Astrocyte of the spinal cord (primary cell): ENCODE measurements at places on chromosomes 1 and 21.

DNA sequence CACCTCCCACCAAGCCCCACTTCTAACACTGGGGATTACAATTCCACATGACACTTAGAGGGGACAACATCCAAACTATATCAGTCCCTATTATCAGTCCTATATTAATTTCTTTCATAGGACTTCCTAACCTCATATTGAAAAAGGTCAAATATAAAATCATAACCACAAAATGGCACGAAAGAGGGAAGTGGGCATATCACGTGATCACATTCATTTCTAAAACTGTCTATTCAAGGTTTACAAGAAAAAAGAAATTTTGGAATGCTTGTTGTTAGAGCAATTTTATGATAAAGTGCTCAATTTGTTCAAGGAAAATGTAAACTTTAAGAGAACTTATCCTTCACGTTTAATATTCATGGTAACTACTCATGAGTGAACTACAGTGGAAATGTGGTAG, 13.2 kb upstream of the CDC7 start:
- DNase-seq: no peak

- no peak for DNase-seq
These were observed 95.0 kb downstream of the GLIS1 start for GRCh38 chr1:53643881-53644390.

DNA sequence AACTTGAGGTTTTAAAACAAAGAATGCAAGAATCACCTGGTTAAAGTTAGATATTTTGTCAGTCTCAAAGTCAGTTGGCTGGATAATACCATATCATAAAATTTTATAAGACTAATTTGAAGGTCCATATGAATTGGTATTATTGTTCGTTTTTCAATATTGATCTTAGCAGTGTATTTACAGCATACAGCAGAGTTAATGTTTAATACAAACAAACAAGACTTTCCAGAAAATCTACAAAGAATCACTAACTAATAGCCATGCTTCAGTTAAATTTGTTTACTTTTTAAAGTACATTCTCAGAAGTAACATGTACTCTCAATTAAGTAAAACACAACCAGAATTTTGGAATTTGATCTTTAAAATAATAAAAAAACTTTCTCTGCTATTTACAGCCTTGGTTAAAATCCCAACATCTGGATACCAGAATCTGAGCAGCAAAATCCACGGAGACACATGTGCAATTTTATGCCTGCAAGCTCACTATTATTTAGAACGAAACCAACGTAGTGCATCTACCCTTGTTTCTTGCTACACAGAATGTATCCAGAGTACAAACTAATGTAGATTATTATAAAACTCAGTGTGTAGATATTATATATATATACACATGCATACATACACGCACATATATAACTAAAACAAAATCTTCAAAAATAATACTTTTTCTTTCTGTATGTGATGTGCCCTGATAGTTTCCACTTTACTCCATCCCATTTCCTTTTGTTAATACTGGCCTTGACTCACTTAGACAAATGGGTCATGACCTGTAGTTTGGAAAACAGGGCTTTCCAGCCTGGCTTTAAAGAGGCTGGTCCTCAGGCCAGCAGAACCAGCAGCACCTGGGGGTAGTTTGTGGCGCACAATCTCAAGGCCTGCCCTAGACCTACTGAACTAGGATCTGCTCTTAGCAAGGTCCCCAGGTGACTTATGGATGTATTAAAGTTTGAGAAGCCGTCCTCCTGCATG, 63.6 kb upstream of the ERG start:
- DNase-seq: no peak

DNA sequence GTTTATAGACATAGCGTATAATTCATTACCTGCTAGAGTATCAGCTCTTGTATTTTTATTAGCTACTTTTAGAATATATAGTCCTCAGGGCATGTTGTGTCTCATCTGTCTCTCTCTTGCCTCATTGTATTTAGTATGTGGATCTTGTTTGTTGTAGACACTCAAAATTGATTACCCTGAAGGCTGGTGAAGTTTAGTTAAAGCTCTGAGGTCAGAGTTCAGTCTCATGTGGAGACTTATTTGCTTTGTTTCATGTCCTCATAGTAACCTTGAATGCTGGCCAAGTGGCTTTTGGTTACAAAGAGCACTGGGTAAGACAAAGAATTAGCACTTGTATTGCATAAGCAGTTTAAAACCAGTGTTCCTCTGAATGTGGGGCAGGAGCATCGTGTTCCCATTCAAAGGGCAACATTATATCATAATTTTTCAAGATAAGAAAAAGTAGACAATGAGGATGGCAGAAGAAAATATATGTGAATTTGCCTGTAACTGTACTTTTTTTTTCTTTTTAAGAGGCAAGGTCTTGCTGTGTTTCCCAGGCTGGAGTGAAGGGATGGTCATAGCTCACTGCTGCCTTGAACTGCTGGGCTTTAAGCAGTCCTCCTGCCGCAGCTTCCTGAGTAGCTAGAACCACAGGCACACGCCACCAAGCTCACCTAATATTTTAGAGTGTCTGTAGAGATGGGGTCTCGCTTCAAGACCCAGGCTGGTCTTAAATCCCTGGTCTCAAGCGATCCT, 17.4 kb downstream of the CNST start:
- DNase-seq: peak; percentile 61

- no peak for DNase-seq
These were observed 244.4 kb downstream of the CHRM3 start for GRCh38 chr1:239630767-239631166.

DNA sequence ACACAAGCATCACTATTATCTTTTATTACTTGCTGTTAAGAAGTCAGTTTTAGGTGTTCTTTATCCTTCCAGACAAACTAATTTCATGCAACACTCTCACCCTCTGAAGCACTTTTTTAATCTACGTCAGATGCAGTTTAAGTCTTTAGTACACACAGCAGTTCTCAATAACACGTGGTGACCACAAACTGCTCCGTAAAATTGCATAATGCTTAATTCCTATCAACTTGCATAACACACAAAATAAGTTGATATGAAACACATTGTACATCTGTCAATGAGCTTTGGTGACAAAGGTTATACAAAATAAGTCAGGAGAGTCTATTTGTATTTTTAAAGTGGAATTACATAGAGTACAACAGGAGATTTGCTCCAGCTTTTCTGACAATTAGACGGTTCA, 140.9 kb upstream of the ETS2 start:
- DNase-seq: no peak

DNA sequence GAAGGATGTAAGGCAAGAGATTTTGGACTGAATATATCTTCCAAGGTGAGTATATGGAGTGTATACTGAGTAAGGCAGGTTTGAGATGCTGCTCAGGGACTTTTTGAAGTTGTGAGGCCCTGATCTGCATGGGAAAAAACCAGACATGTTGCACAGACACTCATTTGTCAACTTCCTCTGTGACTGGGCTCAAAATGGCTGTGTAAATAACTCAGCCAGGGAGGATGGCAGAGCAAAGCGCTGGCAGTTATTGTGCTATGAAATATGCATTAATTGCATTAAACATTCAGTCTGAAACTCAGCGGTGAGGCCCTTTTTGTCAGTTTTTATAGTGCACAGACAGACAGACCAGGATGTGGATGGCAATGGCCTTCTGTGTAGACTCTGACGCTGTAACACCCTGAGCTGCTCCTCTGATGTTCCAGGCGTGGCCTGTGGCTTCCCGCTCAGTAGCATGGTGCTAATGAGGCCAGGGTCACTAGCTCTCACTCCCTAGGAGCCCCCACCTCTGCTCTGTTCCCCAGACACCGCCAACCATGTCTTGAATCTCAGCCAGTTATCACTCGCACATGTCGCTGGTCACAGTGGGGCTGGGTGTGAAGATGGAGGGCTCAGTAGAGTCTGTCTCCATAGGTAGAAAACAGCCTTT, 307.0 kb upstream of the PROX1 start:
- no peak for DNase-seq

GRCh38 chr1:40130892-40131291, 30.3 kb upstream of the RLF start:
- no peak for DNase-seq

DNA sequence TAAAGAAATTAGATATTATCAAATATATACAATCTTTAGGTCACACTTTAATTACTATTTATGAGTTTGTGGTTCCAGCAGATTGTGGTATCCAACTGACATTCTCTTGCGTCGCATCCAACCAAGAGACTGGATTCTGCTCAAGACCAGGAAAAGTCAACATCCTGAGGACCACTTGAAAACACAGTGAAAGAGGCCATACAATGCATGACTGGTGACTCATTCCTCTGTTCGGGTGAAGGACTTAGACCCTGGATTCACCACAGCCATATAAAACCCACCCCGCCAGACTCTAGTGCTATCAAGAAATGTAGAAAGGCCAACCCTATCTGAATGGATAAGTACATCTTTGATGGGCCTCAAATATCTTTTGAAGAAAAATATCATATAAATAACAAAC, 14.5 kb upstream of the CFHR4 start:
- DNase-seq: no peak

DNA sequence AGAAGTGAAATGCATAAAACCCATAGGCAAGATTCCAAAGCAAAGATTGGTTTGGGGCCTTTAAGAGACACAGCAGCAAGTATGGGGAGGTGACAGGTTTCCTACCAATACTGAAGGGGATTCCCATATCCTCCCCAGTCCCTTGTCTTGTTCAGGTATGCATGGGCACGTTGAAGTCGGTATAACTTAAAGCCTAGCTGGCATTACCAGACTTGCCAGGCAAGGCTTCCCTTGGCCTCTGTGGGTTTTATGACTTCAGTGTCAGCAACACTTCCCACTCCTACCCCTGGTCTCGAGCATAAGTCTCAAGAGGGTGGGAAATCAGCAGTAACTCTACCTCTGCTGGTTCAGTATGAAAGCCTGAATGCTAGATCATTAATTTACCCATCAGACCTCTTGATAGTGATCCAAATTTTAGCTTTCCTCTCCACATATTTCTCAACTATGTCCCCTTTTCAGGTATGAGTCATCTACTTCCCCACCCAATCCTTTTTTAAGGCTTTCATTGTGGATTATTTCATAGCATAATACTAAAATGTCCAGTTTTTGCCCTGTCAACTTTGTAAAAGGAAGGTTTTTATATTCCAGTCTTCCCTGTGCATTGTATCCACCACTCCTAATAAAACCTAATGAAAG, 6.8 kb downstream of the CYP4X1 start:
- peak; percentile 12 for DNase-seq
